ENCODE measurements at places on chromosomes 7 and 10.

DNA sequence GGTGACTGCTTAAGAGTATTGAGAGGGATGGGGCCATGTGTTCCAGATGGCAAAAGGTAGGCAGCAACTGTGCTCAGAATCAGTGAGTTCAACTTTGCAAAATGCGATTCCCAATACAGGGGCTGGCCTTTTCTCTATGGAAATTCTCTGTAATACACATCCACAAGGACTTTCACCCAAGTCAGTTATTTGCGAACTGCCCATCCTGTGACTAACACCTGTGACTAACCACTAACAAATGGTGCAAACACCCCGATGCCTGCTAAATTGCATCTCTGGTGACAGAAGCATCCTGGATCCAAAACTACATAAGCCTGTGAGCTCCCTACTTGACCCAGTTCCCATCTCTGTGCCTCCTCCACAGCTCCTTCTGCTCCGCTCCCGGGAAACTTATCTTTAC lies 9.0 kb upstream of the CUZD1 start:
- H3K36me3 ChIP-seq: peaks cover 61% of the 10 kb centered on the region
- DNase-seq: no peak

DNA sequence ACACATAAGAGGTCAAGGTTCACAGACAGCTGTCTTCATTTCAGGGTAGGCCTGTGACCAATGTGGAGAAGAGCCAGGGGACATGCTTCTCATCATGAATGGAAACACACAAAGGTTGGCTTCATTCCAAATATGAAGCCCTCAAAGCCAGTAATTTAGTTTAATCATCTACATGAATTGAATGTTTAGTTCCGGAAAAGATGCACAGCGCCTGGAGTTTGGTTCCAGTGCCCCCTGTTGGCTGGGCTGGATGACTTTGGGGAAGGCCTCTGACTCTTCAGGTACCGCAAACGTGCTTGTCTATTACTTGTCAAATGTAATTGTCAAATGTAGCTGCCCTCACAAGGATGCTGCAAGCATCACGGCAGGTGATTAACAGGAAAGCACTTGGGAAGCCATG lies 130.7 kb downstream of the ADRA2A start:
- H3K36me3 ChIP-seq: no peaks in the 10 kb centered on the region
- no peak overlapping the region for H3K4me3 ChIP-seq
- H3K27ac ChIP-seq: no peak overlapping the region
- H3K4me1 ChIP-seq: no peaks in the 10 kb centered on the region

- peak overlapping the region; percentile 60 for H3K4me3 ChIP-seq
- H3K4me1 ChIP-seq: peaks cover 32% of the 10 kb centered on the region
- H3K27me3 ChIP-seq: peaks cover 56% of the 10 kb centered on the region
- peak; percentile 72 for DNase-seq
- H3K27ac ChIP-seq: peak overlapping the region; percentile 68
- H3K36me3 ChIP-seq: no peaks in the 10 kb centered on the region
Measured at GRCh38 chr10:101214446-101215396, 14.5 kb downstream of the LBX1 start.

DNA sequence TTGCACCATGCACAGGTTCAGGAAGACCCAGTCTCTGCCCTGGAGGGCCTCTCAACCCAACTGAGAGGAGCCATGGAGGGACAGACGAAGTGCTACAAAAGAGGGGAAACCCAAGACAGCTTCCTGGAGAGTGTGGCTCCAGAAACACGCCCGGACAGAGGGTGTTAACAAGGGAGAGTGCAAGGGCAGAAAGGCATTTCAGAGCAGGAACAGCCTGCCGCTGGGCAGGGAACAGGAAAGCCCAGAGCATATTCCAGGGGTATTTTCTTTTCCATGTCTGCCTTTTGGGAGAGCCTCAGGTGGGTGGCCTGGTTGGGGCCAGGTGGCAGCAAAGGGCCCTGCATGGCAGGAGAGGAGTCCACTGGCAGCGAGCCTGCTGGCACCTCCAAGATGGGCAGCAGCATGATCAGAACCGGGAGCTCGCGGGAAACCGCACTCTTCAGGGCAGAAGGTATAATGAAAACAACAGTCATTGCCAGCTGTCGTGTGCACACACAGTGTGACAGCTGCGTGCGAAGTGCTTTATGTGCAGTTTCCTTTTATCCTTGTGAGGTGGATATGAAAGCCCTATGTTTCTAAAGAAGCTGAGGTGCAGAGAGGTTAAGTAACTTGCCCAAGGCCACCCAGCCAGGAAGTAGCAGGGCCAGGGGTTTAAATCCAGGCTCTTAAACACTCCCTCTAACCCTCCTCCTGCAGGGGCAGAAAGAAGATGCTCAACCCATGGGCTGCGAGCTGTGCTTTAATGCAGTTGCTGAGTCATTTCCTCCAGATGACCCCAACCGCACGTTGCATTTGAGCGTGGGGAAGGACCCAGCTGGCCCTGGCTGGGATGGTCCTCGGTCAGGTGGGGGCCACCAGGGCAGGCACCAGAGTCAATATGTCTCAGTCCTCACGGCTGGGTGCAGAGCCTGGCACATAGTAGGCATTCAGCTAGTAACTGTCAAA lies 128.6 kb downstream of the OAT start:
- no peak overlapping the region for H3K4me3 ChIP-seq
- H3K27me3 ChIP-seq: no peaks in the 10 kb centered on the region
- no peak overlapping the region for H3K27ac ChIP-seq
- no peak for DNase-seq

DNA sequence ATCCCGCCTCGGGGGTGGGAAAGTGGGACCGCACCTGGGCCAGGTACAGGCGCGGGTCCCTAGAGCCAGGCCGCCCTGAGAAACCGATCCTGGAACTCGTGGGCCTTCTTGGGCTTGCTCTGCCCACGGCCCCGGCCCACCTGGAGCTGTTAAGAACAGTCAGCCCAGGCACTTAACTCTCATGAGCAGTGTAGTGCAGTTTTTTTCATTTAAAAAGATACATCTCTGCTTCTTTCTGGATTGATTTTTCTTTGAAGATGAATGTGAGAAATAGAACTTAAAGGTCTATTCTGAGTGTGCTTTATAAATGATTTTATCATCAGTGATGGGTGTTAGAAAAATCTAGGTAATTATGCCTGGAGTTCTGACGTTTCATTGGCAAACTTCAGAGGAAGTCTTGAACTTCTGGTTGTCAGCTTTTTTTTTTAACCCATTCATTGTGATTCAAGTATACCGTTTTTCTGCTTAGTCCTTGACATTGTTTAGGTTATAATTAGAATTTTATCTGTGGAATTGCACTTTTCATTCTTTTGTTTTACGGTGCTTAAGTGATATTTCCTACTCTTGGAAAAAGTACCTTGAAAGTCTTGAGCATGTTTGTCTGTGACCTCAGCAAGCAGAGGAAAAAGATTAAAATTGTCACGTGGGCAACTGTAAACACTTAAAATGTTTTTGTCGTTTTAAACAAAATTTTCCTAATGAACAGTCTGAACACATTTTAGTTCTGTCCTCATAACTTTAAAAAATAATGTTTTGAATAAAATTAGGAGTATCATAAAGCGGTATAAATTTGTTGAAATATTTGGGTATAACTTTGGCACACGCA lies 906 bp downstream of the CDK1 start:
- H3K4me3 ChIP-seq: peak overlapping the region; percentile 96
- peaks cover 3% of the 10 kb centered on the region for H3K27me3 ChIP-seq
- H3K4me1 ChIP-seq: peaks cover 17% of the 10 kb centered on the region
- DNase-seq: no peak

- DNase-seq: no peak
- H3K36me3 ChIP-seq: no peaks in the 10 kb centered on the region
- H3K4me3 ChIP-seq: no peak overlapping the region
- peaks cover 2% of the 10 kb centered on the region for H3K4me1 ChIP-seq
- no peaks in the 10 kb centered on the region for H3K27me3 ChIP-seq
Measured at GRCh38 chr10:129063212-129063611, 403.8 kb upstream of the MGMT start.

DNA sequence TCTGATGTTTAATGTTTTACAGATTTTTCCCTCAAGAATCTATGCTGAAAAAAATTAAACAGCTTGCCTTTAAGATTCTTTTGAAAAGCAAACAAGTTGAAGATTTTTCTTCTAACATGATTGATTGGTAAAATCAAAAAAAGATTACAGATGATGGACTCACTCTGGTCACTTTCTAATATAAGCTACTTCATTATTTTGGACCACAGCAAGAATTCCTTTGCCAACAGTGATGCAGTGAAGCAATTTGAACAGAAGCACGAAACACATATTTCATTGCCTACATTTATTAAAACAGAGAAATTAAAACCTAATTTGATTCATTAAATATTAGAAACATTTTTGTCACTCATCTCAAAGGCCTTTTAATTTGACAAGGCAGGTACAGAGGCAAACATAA lies 82.1 kb upstream of the SGCE start:
- H3K27ac ChIP-seq: no peak overlapping the region
- no peaks in the 10 kb centered on the region for H3K4me1 ChIP-seq
- no peaks in the 10 kb centered on the region for H3K27me3 ChIP-seq
- DNase-seq: no peak
- H3K36me3 ChIP-seq: no peaks in the 10 kb centered on the region

DNA sequence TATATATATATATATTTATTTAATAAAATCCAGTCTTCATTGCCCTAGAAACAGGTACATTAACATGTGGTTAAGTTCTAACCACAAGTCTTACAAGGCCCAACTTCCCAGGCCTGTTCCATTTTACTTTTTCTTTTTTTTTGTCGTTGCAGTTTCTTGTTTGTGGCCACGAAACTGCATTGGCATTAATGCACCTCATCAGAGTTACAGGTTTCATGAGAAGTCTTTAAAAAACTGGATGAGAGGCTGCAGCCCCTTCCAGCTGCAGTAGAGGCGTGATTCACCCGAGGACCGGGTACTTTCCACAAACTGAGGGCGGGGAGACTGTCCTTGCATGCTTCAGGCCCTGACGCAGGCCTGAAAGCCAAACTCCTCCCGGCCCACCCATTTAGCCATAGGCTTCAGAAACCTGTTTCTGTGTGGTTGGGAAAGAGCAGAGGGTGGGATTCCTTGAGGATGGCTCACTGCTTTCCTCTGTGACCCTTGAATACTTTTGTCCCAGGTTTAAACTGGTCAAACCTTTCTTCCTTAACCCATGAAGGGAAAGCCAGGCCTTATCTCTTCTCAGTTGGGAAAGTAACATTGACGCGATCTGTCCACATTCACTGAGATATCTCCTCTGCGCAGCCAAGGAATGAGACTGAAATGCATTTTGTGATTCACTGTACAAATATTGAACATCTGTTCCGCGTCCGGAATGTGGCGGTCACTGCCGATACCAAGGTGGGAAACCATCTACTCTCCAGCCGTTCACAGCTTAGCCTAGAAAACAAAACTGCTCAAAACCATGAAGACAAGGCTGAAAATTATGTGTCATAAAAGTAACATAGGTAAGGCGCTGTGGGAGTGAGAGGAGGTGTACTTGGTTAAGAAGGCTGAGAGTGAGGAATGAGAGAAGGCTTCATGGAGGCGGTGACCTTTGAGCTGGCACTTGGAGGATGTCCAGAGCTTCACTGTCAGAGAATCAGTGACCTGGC lies 311.7 kb downstream of the GATA3 start:
- no peak for DNase-seq
- H3K27ac ChIP-seq: no peak overlapping the region
- H3K4me3 ChIP-seq: no peak overlapping the region
- no peaks in the 10 kb centered on the region for H3K4me1 ChIP-seq

Data from activated B cell treated with CpG ODN at 0.5 μM for 24 hours (primary cell).